ENCODE measurements at places on chromosomes 3 and 15.

- DNase-seq = no peak
These were observed 45.8 kb upstream of the SEC13 start for GRCh38 chr3:10366651-10367101.

- DNase-seq = peak; percentile 84
These were observed at the start of gene ZNF106 for GRCh38 chr15:42490671-42491538. Gene ZNF106, minus strand, starts transcription at chr15:42491141. Its CDS starts 18,852 bp downstream, at chr15:42472289.

DNA sequence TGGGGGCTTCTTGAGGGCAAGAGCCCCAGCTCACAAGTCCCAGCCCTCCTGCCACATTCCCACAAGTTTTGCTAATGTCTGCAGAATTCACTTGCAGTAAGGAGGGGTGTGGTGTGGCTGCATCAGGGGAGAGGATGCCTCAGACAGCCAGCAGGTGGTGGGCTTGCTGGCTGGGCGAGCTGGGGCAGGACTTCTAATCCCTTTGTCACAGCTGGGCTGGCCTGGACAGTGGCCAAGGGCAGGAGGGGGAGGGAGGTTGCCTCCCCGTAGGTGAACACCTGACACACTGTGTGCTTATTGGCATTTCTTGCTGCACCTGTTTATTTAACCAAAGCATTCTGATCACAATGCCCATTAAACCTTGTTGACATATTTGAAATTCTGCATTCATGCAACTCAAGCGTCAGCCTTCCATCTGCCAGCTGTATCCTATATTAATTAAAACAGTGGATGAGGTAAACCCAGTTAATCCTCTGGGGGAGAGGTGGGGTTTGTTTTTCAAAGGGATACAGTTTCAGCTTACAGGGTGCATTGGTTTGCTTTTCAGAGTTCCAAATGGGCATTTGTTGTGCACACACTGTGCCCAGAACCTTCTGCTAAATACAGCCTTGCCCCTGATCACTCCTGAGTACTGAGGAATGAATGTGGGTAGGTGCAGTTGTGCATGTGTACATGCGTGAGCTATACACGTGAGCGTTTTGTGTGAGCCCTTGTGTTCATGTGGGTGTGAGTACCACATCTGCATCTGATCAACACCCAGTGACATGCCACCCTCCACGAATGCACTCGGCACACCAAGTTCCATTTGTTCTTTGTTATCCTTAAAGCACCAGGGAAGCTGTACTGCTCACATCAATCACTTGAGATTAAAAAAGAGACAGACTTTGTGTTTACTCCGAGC is 268.7 kb downstream of the XXYLT1 start:
- DNase-seq = peak; percentile 8

DNA sequence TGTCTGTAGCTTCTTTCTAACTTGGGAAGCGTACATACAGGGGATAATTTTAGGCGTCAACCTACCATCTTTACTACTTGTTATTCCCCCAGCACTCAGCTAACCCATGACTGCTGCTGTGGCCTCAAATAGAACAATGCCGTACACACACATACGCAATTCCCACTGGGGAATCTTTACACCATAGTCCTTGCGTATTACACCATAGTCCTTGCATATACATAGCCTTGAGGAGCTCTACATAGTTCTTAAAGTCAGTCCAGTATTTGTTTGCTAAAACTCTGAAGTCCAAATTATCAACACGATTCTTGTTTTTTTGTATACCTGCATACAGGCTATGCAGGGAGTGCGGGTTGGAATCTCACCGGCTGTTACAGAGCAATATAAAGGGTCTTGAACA is 67.2 kb downstream of the CGNL1 start:
- no peak for DNase-seq
